DMS 273 treated with DMSO at 0.1 percent for 48 hours (cell line): ENCODE measurements at places on chromosomes 3 and 15.

DNA sequence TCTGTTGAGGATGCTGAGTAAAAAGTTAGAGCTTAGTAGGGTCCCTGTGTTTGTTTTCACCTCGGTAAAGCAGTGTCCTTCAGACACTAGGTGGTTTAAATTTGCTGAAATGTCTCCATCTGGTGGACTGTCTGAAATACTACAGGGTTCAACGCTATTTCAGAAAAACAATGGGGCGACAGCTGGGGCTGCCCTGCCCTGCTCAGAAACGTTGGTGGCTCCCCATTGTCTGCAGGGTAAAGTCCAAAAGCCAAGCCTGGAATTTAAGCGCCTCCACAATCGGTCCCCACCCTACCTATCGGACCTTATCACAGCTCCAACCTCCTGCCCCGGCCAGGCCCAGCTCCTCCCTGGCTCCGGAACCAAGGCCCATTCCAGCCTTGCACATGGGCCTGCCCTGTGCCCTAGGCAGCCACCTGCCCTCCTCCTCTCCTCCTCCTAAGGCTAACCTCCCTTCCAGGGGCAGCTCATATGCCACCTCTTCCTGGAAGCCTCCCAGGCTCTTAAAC, 4.3 kb upstream of the TSEN2 start:
- DNase-seq, result no peak

DNA sequence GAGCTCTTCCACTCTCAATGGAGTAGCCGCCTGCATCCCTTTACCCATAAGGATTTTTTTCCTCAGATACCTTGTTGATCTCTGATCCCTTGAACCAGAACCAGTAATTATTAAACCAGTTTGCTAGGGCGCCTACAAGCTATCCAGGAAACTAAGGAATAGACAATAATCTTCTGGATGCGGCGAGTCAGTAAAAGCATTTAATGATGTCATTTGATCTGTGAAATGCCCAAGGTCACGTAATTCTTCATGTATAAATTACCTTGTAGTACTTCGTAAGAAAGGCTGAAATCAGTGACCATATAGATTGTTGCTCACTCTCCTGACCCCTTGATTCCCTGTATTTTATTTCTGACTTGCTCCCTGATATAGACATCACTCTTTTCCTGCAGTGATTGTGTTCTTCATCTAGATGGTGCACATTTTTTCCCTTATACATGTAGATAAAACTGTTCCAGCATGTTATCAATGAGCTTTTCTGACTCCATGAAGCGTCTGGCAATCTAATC, 548.6 kb upstream of the NAALADL2 start:
- DNase-seq, result no peak

DNA sequence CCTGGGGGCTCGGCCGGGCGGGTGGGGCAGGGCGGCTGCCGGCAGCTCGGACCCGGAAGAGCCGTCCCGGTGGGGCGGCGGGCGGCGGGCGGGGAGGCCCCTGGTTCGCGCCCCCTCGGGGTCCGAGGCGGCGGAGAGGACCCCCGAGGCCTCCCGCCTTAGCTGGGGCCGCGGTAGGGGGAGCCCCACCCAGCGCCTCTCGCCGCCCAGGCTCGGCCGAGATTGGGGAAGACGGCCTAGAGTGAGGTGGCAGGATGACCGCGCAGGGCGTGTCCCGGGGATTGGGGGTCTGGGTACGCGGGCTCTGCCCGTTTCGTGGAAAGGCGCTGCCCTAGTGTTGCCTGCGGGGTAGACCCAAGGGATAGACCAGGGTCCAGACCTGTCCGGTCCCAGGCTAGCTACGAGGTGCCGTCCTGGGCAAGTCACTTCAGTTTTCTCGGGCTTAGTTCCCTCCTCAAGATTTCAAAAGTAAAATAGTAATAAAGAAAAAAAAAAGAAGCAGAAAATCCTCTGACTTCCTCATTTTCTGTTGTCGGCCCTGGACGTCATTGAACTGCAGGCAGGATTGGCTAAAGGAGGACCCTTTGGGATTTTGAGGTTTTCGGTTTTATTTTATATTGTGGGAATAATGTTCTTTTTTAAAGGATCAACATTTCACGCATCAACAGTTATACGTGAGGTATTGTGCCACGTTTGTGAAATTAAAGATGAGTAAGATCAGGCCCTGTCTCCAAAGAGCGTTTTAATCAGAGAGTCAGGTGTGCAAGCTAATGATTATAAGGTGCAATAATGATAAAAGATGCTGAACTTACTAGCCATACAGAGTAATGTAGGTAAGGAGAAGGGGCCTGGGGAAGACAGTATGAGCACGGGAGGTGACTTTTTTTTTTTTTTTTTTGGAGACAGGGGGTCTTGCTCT, 679 bp downstream of the IQGAP1 start:
- DNase-seq, result no peak

DNA sequence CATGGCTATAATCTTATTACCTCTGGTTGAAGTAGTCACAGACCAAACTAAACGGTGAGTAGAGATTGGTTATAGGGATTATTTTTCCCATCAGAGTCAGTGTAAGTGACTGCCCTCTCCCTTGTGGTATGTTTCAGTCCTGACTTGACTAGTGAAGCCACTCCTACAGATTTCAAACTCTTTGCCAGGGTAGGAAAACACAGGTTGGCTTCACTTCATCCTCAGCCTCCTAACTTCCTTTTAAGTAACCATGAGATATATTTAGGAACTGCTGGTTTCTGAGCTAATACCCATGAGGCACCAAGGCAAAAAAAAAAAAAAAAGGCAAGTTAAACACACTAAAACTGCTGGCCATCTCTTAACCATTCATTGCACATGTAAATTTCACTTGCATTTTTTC, 349.2 kb upstream of the MCTP2 start:
- no peak for DNase-seq

- DNase-seq, result no peak
Measured at GRCh38 chr15:84824260-84825007, 7.3 kb downstream of the ALPK3 start.

DNA sequence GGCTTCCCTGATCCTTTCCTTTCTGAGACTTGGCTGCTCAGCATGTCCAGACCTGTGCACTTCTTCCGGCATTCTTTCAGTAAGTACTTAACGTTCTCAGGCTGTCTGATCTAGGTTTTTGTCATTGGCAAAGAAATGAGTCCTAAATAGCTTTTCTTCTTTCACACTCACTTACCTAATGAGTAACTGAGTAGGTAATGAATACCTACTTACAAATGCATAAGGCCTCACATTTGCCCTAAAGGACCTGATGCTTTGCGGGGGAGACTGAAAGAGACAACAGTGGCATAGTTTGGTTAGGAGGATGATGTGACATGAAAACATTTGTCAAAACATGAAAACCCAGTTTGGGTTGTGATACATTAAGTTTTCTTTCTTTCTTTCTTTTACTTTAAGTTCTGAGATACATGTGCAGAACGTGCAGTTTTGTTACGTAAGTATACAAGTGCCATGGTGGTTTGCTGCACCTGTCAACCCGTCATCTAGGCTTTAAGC, 516.7 kb upstream of the CFAP20DC start:
- no peak for DNase-seq

GRCh38 chr3:130737622-130738021, 9.0 kb downstream of the PIK3R4 start:
- no peak for DNase-seq

- DNase-seq, result no peak
Measured at GRCh38 chr3:172520301-172520831, 2.9 kb downstream of the TNFSF10 start.

- no peak for DNase-seq
Measured at GRCh38 chr3:23537101-23537551, 268.6 kb upstream of the UBE2E1 start.

- DNase-seq, result no peak
Measured at GRCh38 chr3:43207628-43208085, 78.7 kb upstream of the SNRK start.
